ENCODE measurements at places on chromosomes 13 and 19.

DNA sequence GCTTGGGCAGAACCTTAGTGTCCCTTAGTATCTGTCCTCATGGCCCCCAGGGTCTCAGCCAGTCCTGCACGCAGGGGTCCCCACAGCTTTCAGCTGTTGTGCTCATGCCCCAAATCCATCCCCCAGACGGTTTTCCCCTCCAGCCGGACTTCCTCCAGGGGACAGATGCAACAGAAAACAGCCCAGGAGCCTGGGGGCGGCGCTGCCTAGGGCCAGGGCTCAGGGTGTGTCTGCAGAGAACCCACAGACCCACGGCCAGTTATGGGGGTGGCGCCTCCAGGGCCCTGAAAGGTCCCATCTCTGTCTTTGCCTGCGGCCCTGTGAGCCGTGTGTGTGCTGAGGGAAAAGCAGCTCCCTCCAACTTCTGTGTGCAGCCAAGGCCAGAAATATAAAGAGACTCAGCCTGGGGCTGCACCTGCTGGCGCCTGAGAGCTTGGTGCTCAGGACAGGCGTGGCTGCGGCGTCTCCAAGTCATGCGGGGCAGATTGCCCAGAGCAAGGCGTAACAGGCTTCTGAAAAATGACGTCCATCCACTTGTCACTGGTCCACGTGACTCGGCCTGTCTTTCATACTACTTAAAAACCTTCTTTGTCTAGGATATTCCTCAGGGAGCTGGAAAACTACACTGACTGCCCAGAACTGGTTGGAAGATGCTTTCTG is 22.1 kb upstream of the F7 start:
- DNase-seq = no peak

GRCh38 chr13:22470075-22470474 is 710.7 kb upstream of the SGCG start:
- DNase-seq = no peak

- no peak for DNase-seq
Observed at GRCh38 chr13:113129921-113130750, 7.5 kb downstream of the F10 start.

GRCh38 chr19:12983542-12984142 is 11.6 kb upstream of the NFIX start:
- DNase-seq = peak; percentile 49

DNA sequence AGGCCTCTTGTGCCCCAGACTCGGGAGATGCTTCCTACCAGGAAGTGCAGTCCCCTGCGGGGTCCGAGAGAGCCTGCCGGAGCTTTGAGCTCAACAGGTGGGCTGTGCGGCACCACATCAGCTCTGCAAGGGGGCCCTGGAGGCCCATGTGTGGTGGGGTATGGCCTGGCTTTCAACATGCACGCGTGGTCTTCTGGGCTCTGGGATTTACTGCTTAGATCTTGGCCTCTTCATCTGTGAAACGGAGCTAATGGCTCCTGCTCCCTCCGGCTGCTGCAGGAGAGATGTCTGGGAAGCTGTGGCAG is 18.0 kb downstream of the NDUFB7 start:
- DNase-seq = no peak

DNA sequence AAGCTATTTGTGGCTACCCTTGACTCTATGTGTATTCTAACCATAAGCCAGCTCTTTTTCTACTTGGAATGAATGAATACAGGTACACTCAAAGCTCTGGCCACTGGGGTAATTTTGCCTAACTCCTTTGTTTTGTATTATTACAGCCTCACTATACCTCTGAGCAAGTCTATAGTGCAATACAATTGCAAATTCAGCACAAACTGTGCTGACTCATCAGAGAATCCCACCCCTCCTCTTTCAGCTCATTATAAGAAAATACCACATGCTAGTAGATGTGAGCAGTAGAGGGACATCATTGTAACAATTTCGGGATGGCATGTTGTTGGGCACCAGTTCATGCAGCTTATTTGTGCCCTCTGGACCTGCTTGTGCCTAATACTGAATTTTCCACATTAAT is 1382.2 kb downstream of the SLITRK5 start:
- DNase-seq = no peak
